ENCODE measurements at places on chromosomes 1 and 21.

DNA sequence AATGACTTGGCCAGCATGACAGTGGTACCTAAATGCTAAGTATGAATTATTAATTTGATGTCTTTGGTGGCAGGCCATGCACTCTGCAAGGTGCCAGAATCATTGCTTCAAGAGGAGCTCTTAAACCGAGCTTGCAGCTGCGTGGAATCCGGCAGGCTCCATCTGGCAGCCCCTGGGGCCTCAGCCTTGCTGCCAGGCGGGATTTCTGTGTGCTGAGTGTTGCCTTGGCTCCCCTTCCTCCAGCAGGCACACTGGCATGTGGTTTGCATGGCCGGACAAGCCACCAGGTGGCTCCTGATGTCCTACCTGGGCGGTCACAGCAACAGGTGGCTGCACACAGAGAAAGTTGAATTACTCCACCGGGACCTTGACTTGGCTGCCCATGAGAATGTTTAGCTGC lies 155.4 kb downstream of the URB2 start:
- no peak for DNase-seq

DNA sequence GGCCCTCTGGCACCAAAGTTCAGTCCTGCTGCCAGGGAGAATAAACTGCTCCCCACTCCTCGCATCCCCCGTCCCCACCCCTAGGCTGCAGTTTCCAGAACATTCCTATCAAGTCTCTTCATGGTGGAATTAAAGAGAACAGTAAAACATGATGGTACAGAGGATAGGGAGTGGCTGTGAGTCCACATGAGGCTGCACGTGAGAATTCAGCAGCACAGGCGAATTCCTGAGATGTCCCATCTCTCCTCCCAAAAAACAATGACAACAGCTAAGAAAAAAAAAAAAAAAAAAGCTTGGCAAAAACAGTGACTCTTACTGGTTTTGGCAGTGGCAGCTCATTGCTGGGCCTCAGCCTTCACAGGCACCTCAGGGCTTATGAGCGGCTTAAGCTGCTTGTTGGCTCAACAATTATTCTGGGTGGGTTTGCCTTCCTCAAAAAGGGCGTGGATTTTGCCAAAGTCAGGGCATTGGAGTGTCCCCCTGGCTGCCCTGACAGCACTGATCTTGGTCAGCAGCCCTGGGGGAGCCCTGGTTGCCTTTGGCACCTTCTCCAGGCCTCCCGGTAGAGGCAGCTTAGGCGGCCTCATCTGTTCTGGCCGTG lies 5.7 kb upstream of the IFFO2 start:
- DNase-seq, result no peak

- DNase-seq, result no peak
Observed at GRCh38 chr1:67347688-67348472, 40.2 kb downstream of the IL12RB2 start.

DNA sequence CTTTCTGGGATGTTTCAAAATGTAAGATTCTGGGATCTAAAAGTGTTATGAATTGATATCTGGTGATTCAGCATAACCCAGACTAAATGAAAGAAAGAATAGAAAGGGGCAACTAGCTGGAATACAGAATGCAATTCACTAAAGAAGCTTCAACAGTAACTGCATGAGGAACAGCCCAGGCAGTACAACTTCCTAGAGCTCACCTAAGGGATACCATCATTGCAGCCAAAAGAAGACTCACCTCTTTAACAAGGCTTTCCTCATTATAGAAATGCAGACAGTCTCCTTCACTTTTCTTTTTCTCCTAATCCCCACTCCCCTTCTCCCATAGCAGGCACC lies 6.3 kb downstream of the RGS5 start:
- no peak for DNase-seq

- DNase-seq, result no peak
Observed at GRCh38 chr1:200923601-200924000, 28.9 kb downstream of the INAVA start.

- no peak for DNase-seq
Observed at GRCh38 chr1:99496067-99496466, 149.8 kb upstream of the PALMD start.

All from activated CD4-positive, alpha-beta T cell treated with anti-CD3 and anti-CD28 coated beads, Interleukin-2, amount 50 U/mL, for 48 hours (primary cell).